ENCODE measurements at places on chromosomes 5 and 9.

GRCh38 chr5:172115541-172115982 is 72.5 kb downstream of the STK10 start:
- DNase-seq: no peak

DNA sequence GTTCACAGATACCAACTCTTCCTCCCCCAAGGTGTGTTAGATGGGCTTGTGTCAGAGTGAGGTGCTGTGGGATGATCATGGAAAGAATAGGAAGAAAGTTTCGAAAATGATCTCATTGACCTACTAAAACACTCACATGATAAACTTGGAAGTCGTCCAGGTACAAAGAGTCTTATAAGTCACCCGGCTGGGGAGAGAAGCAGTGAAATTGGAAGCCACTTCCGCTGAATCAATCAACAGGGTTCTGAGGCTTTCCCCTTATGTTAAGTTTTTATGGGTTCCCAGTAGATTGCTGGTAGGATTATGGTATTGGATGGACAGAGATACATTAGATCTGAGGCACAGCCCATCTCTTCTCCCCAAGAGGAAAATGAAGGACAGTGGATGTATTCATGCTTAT is 218.8 kb upstream of the MSX2 start:
- peak; percentile 24 for DNase-seq

GRCh38 chr5:151128817-151129216 is 28.8 kb downstream of the ANXA6 start:
- DNase-seq: no peak

- DNase-seq: no peak
Measured at GRCh38 chr5:65812648-65813047, 90.6 kb downstream of the NLN start.

GRCh38 chr9:21994556-21995005 is at the start of gene CDKN2B-AS1:
TSS of gene CDKN2B-AS1 (plus strand) at chr9:21994791.
- DNase-seq: no peak

- DNase-seq: peak; percentile 65
Measured at GRCh38 chr9:86713470-86713869, 233.8 kb downstream of the GAS1 start.

DNA sequence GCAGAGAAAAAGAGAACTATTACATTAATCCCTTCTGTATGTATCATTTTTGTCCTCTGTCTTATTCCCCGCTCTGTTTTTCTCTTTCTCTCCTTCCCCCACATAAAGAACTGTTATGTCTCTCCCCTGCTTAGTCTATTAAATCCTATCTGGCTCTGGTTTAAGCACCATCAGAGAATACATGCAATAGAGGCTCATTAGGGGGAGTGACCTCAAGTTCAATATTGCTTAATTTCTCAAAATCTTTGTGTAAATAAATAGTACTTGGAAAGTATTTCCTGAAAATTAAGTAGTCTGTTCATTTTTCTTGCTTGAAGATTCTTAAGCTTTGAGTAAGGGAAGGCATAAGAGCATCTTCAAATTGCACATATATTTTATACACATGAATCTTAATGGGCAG is 41.2 kb upstream of the FAM174A start:
- no peak for DNase-seq

- no peak for DNase-seq
Measured at GRCh38 chr5:177008716-177009115, 2.1 kb upstream of the UIMC1 start.

GRCh38 chr5:10701567-10702039 is 59.4 kb downstream of the DAP start:
- no peak for DNase-seq
